GM12878 (cell line): ENCODE measurements at places on chromosomes 11 and 22. TPM values are rescaled to one million over a fixed set of nuclear protein-coding genes. Genes with fewer than 3 reads are reported as not detected.

GRCh38 chr22:30265823-30266444, 717 bp downstream of the OSM start:
- DNase-seq = no peak

The SPATA19 gene
- polyA plus RNA-seq = not detected in 2 replicates

DNA sequence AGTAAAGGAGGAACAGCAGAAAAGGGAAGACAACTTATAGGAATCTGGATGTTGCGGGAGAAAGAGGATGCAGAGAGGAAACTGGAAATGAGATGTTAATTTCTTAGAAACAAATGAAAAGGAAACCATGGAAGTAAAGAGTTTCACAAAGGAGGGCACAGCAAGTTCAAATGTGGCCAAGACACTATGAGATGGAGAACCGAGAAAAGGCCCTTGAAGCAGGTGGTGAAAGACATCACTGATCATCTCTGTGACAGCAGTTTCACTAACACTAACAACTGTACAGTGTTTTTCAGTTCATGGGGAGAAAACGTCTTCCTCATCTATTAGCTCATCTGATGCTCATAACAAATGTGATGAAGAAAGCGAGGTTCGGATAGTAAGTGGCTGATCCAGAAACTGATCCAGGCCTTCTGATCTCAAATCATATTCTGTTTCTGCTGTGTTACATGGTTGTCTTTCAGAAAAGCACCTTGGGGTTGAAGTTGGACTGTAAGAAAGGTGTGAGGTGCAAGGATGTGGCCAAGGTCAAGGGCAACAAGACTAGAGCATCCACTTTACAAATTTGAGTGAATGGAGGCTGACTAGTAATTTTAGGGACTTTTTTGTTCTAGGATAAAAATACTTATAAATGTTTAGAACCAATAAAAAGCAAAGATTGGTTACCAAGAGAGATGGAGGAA, 492.1 kb upstream of the CADM1 start:
- DNase-seq = peak; percentile 89

- peak; percentile 56 for DNase-seq
These were observed 24.2 kb downstream of the MRE11 start for GRCh38 chr11:94469416-94469815.

DNA sequence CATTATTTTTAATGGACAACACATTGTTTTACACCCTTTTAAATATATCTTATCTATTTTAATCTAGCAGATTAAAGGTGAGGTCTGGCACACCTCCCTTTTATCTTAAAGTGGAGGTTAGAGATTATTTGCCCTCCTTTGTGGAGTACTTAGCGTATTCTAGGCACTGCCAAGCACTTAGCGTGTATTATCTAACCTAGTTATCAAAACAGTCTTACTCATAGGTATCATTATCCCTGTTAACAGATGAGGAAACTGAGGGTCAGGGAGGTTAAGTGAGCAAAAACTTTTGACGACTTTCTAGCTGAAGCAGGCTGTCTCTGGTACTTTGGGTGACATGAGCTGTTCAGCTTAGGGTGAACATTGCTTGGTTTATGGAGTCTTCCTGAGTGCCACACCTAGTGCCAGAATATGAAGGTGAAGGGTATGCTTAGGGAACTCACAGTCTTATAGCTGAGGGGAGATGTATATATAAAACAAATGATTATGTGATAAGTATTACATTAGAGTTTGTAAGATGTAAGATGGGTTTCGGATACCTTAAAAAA, 55.0 kb downstream of the ZNRF3 start:
- DNase-seq = no peak

The ASCC2 gene
- polyA plus RNA-seq = 85.7 and 91.4 TPM in 2 replicates

- DNase-seq = no peak
These were observed 327 bp upstream of the MED17 start for GRCh38 chr11:93783765-93784144.
